CD8-positive, alpha-beta T cell (primary cell): ENCODE measurements at places on chromosomes 16 and 17.

- DNase-seq = no peak
Measured at GRCh38 chr16:17499223-17499902, 28.6 kb upstream of the XYLT1 start.

DNA sequence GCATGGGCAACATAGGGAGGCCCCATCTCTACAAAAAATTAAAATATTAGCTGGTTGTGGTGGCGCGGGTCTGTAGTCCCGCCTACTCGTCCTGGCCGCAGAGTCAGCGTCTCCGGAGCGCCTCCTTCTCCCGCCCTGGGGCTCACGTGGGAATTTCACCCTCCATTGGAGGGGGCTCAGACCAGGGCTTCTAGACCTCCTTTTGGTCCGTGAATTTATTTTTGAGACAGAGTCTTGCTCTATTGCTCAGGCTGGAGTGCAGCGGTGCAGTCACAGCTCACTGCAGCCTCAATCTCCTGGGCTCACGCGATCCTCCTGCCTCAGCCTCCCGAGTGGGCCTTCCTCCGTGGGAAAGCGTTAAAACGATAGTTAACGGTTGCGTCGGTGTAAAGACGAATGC is 394 bp upstream of the NME4 start:
- DNase-seq = no peak

DNA sequence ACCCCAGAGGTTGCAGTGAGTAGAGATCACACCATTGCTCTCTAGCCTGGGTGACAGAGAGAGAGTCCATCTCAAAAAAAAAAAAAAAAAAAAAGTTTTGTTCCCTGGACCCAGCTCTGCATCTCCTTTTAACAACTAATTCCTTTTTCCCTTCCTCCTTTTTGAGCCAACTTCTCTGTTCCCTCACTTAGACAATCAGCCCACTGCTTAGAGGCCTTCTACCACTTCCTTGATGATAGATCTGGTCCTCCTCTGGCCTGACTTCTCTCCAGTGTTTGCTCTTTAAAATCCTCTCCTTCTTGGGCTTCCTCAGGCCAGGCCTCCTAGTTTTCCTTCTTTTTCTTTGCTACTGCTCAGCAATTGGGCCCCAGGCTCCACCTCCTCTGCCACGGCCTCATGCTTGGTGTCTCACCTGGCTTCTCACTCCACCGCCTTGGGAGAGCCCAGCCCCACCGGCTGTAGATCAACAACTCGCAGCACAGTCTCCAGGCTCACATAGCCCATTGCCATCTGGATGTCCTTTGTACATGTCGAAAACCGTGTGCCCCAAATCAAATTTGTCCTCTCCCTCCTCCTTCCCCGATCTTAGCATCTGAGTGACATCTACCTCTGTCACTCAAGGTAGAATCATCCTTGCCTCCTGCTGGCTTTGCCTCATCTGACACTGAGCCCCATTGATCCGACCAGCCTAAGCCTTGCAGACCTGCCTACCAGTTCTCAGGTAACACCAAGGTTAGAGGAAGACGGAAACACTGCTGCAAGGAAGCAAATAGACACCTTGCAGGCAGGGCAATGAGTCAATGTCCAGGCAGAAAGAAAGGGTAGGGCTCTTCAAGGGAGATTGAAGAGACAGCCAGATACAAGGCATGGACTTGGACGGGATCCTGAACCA is 17.4 kb downstream of the ARHGAP27 start:
- no peak for DNase-seq

DNA sequence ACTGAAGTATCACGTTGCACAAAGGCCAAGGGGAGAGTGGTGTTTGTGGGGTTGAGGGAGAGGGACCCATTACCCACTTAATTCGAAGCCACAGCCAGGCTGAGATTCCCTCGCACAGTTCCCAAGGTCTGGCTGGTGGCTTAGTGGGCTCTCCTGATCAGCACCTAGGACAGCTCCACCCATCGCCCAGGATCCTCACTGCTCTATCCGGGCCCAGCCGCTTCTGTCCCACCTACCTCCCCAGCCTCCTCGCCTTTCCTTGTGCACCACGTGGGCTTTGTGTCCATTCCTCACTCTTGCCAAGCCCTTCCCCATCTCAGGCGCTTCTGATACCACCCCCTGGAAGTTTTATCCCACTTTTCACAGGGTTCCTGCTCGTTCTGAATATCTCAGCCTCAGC is 163.5 kb downstream of the CCT6B start:
- peak; percentile 21 for DNase-seq

- DNase-seq = no peak
Measured at GRCh38 chr16:89364606-89365005, 125.8 kb downstream of the ANKRD11 start.

- no peak for DNase-seq
Measured at GRCh38 chr16:3825103-3825502, 55.4 kb downstream of the CREBBP start.
